ENCODE measurements at places on chromosomes 13 and 19.

DNA sequence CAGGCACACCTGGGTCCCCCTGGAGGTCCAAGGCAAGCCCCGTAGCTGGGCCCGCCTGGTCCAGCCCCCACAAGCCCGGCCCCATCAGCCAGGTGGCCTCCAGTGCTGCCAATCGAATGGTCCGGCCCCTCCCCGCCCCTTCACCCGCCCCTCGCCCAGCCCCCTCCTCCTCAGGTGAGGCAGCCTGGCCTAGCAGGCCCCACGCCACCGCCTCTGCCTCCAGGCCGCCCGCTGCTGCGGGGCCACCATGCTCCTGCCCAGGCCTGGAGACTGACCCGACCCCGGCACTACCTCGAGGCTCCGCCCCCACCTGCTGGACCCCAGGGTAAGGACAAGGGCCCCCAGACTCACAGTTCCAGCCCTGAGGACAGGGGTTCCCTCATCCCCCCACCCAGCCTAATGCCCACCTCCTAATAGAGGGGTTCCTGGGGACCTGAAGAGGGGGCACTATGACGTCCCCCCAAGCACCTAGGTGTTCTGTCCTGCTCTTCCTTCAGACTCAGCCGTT lies at the start of gene HPN:
HPN (plus strand) TSS at position 174 of the 508 bp plus-strand sequence. CDS start 786 bp downstream, outside the sequence.
- DNase-seq, result no peak

DNA sequence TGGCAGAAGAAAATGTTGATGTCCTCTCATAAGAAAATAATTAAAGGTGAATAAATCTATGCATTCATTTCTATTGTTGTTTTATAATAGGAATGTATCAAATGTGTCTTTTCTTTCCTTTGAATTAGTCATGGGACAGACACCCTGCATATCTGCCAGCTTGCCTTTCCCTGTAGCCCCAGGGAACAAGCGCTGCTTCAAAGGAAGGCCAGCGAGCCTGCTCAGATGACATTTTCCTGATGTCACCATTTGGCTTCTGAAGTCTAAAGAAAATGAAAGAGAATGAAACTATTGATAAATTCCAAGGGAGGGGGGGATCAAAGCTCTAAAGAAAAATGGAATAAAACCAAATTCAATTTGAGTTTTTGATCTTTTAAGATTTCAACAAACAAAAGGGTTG lies 574.8 kb downstream of the IRS2 start:
- DNase-seq, result no peak

- DNase-seq, result no peak
These were observed 22.7 kb downstream of the SLC25A15 start for GRCh38 chr13:40812102-40812501.

DNA sequence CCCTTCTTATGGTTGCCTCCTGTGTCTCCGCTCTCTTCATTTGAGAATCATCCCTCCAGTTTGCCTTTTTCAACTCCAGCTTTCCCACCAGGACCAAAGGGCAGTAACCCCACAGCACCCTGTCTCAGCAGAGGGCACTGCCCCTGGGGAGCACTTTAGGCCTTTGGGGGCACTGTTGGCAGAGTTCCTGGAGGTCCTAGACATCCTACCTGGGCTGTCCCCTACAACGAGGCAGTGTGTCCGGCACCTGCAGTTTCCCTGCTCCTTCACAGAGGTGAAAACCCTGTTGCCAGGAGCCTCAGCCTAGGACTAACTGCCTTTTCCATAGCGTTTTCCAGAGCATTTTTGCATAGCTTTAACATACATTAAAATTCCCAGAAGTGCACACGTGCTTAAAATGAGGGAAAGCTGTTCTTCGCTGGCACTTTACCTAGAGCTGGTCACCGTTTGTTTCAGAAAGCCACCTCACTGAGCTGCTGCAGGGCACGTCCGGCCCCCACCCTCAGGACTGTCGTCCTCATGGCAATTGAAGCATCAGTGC lies 234.9 kb downstream of the TEX29 start:
- DNase-seq, result no peak

DNA sequence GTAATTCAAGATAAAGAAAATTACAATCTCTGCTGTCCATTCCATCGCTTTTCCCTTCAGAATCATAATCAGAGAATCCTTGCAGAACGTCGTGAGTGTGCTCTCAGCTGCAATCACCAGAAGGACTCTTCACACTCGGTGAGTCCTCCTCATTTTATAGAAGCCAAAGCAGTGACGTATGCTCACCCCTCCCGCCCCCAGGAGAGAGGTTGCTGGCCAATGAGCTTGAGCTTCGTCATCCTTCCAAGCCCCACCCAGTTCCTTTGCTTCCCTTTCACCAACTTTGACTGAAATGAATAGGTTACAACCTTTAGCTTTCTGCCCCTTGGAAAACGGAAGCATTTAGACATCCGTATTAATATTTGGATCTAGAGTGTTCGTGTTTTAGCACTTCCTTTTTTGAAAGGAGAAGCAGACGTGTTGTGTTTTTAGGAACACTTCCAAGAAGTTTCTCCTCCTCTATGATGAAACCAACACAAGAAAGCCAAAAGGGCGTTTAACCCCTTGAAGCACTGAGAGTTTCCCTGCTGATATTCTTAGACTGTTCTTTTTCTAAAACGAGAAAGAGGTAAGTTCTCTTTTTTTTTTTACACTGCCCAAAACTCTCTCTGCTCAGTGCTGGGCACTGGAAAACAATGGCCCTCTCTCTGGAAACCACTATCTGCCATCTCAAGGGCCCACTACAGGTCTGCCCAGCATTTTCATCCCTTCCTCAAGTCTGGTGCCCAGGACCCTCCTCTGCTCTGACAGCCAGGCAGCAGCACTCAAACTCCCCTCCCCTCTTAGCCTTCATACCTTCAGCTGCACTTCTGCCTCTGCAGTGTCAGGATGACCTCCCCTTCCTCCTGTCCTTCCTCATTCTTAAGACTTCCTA lies 44.3 kb upstream of the CEACAM21 start:
- no peak for DNase-seq

DNA sequence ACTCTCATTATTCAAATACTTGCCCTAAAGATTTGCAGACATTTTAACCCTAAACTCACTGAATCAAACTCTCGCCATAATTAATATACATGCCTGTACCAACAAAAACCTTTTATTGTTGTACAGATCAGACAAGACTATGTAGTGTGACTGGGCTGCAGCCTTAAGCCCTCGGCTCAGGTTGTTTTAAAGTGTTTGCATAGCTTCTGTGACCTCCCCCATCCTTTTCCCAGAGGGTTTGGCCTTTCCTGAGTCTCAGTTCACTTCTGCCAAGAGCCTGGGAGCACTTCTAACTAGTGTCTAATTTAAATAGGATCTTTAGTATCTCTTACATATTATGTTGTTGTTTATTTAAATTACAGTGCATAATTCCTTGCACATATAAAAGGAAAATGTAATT lies 158.2 kb downstream of the HS6ST3 start:
- DNase-seq, result no peak

DNA sequence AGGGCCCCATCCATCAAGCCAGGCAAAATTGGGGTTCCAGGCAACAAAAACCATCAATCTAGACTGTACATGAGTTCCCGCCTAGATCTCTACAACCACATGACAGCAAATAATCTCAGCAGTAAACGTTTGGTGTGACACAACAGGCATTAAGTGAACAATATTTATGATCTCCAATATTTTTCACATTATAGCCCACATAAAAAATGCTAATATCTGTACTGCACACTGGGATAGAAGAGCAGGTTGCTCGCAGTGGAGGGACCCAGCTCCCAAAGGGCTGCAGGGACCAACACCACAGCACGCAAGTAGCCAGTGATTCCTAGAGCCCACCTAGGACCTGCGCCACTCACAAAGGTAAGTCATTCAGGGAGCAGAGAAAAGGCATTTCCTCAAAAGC lies 25.9 kb downstream of the LATS2 start:
- no peak for DNase-seq

DNA sequence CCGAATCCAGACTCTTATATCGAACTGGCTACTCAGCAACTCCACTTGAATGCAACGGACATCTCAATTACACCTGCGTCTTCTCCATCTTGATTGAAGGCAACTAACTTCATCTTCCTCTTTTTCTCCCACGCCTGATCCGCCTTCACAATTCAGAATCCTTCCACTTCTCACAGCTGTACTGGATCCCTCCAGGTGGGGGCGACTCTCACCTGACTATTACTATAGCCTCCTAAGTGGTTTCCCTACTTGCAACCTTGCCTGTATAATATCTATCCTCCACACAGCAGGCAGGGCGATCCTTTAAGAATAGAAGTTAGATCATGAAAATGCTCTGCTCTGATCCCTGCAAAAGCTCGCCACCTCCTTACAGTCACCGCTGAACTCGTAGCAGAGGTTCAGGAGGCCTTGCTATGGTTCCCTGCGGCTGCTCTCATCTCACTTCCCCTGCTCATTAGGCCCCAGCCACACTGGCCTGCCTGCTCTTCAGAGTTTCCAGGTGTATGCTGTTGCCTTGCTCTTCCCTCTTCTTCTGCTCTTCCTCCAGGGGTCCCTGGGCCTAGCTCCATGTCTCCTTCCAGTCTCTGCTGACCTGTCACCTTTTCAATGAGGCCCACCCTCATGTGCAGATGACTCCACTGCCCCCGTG lies 31.9 kb downstream of the RFXAP start:
- DNase-seq, result no peak

GRCh38 chr13:19985219-19985556 lies 26.7 kb downstream of the ZMYM2 start:
- no peak for DNase-seq

- DNase-seq, result no peak
These were observed 173.7 kb upstream of the SLITRK5 start for GRCh38 chr13:87497426-87497825.

- no peak for DNase-seq
These were observed 8.0 kb downstream of the C19orf25 start for GRCh38 chr19:1471010-1471514.

GRCh38 chr13:46614582-46614981 lies 61.6 kb downstream of the LRCH1 start:
- no peak for DNase-seq

DNA sequence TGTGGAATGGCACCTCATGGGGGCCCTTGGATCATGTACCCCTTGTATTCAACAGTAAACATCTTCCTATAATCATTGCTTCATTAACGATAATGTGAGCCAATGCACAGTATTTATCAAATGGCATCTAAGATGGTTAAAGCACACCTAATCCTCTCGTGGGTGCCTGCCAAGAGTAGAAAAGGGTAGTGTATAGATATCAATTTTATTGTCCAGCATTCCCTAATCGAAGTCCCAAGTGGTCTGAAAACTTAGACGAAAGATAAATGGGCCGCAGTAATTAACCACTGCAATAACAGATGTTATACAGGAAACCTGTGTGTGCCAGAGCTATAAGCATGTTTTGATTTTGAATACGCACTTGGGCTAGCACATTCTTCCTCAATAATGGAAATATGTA lies 667 bp upstream of the MBNL2 start:
- no peak for DNase-seq

- peak; percentile 68 for DNase-seq
These were observed at the start of gene ZNF134 for GRCh38 chr19:57613941-57614743. Gene ZNF134, plus strand, starts transcription at chr19:57614242. Its CDS starts 5,227 bp downstream, at chr19:57619469.

- no peak for DNase-seq
These were observed 29.2 kb downstream of the NLRP5 start for GRCh38 chr19:56015756-56016155.

GRCh38 chr19:18980432-18981020 lies 39.5 kb upstream of the HOMER3 start:
- DNase-seq, result no peak

GRCh38 chr19:2602391-2603181 lies 99.9 kb downstream of the GNG7 start:
- DNase-seq, result no peak

DNA sequence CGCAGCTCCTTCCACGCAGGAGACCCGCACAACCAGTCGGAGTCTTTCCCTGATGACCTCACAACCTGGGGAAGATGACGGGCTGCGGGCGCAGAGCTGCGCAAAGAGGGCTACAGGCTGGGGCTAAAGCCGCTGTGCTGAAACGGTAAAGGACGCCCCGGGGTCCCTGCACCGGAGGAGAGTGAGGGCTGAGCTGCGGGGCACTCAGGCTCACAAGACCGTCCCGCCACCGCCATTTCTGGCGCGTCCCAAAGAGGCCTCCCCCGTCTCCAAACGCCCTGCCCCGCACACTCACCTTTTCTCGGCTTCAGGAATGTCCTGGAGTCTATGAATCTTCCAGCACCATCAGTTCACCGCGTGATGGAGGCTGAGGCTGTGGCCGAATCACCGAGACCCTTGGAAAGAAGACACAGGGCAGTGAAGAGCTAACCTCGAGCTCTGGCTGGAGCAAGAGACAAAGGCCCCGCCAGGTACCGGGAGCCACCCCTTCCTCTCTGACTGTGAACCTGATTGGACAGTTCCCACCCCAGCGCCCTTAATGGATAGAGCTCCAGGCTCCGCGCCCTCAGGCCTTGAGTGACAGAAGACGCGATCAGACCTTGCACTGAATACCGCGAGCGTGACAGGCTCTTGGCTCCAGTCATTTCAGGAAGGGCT lies 41.8 kb upstream of the ZNF429 start:
- DNase-seq, result peak; percentile 10

DNA sequence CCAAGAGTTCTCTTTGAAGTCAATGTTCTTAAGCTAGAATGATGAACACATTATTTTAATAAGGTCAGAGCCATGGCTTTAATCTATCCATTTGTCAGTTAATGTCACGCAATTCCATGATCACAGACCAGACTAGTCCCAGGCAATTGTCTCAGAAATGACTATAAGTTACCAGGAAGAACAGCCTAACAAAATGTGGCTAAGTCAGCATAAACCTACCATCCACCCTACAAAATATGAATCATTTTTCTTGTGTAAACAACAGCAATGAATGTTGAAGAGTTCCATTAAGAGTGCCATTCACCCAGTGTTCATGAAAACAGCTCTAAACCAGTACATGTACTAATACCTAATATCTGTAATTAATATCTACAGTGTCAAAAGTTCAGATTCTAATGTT lies 127.5 kb downstream of the KCTD12 start:
- DNase-seq, result no peak

DNA sequence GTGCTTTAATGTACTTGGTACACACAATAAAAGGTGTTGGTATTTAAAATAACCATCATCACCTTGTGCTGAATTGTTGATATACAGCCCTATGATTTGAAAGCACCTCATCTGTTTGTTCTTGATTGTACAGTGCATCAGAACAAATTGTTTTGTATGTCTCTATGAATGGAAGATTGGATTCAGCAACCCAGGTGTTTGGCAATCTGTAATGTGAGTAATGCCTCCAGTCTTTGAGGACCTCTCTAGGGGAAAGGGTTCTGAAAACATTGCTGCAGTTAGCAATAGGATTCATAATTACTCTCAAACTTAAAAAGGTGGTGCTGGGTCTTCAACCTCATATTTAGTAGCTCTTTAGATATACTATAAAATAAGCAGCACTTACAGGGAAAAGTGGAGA lies 341.8 kb downstream of the OXGR1 start:
- DNase-seq, result no peak

DNA sequence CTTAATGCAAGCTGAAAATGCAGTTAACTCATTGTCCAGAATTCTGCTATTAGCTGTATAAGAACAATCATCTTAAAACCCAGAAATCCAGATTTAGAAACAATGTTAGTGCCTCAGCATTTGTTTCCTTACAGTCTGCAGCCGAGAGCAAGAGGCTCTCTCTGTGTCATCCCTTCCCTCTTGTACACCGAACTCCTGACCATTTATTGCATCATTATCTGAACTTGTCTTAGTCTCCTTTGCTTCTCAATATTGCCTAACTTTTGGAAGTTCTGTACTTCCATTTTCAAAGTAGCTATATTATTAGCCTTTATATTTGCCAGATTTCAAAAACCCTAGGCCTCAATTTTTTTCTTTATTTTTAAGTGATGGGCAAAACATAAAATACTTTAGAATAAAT lies 27.1 kb downstream of the RNASEH2B start:
- no peak for DNase-seq

GRCh38 chr13:108657519-108657918 lies 28.1 kb downstream of the MYO16 start:
- DNase-seq, result no peak

GRCh38 chr13:95948656-95949055 lies 104.5 kb downstream of the UGGT2 start:
- no peak for DNase-seq

GRCh38 chr13:71618159-71618558 lies 248.8 kb downstream of the DACH1 start:
- DNase-seq, result no peak
